ENCODE measurements at places on chromosomes 12 and 14.

- peak; percentile 69 for DNase-seq
These were observed 51.2 kb downstream of the ATF7IP start for GRCh38 chr12:14416658-14417057.

GRCh38 chr12:52119398-52120254 lies 40.1 kb downstream of the SMIM41 start:
- no peak for DNase-seq

- no peak for DNase-seq
These were observed 4.3 kb downstream of the RIMBP2 start for GRCh38 chr12:130711756-130712155.

DNA sequence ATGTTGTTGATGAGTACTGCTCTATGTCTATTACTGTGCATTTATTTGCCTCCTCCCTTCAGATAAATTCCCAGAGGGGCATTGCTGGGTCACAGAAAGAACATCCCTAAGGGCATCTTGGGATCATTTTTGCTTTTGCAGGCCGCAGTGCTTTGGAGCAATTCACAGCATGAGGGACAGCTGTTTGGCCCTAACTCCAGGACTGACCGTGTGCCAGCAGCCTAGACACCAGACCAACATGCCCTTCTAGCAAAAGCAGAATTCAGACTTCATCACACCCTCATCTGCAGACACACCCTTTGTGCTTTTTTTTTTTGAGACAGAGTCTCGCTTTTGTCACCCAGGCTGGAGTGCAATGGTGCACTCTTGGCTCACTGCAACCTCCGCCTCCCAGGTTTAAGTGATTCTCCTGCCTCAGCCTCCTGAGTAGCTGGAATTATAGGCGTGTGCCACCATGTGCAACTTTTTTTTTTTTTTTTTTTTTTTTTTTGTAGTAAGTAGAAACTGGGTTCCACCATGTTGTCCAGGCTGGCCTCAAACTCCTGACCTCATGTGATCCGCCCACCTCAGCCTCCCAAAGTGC lies 31.0 kb downstream of the RNF34 start:
- peak; percentile 42 for DNase-seq

DNA sequence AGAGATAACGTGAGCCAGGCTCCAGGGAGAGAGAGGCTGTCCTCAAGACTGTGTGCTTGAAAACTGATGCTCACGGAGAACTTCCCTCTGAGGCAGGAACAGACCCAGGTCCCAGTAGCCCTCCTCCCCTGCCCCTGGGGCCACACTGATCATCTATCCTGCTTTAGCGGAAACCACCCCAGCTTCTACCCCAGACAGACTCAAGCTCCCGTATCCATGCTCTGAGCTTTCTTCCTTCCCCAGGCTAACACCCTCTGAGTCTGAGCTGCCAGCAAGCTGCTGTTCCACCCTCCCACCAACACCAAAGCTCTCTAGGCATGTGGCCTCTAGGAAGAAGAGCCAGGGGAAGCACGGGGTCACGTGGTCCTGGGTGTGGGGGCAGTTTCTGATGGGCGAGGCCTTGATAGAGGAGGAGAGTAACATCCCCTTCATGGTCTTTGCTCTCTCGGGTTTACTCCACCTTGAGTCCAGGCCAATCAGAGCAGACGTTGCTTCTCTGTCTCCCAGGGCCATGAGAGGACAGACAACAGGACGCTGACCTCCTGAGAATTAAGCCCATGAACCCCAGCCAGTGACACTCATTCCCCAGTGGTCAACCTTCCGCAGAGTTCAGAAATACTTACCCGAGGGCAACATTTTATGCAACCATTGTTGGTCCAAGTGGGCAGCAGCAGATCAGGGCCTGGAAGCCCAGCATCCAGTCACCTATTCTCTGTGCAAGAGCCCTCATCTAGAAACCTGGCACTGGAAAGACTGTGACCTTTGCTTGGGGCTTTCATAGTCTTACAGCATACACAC lies 1.4 kb downstream of the PCK2 start:
- peak; percentile 33 for DNase-seq

- DNase-seq, result no peak
These were observed 13.0 kb upstream of the RACGAP1 start for GRCh38 chr12:50038336-50038735.

- no peak for DNase-seq
These were observed at the start of gene RBP5 for GRCh38 chr12:7128681-7129286. Gene RBP5 (minus strand): TSS chr12:7128889. CDS start chr12:7128775, 114 bp downstream.

- peak; percentile 11 for DNase-seq
These were observed 1044.8 kb downstream of the BCL11B start for GRCh38 chr14:98227000-98227726.

DNA sequence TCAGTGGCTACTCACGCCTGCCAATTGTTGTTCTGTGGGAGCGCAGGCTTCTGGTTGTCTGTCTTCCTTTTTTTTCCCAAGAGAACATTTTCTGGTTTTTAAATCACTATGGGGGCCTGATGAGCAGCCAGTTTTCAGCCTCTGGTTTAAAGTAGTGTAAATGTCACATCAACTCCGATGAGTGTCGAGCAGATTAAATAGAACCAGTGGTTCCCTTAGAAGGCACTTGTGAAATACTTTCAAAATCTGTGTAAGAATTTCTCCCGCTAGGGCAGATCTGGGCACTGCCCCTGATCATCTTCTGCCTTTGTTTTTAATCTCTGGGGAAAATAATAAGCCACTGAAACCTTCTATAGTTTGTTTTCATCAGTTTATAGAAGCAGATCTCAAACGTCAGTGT lies 130.4 kb downstream of the PRIMA1 start:
- DNase-seq, result no peak

DNA sequence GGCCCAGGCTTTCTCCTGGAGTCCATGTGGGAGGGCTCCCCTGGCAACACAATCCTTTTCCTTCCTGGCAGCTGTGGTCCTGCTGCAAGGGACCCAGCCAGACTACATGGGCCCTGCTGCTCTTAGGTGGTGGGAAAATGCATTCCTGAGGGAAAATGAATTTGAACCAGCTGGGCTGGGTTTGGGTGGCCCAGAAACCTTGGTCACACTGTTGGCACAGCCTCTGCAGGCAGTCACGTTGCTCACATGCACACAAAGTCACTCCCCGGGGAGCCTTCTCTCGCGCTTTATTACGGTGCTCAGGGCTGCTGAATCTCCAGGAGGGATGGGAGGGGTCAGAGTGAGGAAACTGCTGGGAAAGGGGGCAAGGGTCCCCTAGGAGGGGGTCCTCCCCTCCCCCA lies 17.2 kb downstream of the PLEKHG3 start:
- DNase-seq, result no peak
